SIG-M5 (cell line): ENCODE measurements at places on chromosomes 6 and 20.

- DNase-seq: no peak
Observed at GRCh38 chr6:38239719-38240451, 399.8 kb downstream of the BTBD9 start.

- DNase-seq: no peak
Observed at GRCh38 chr6:12715437-12715836, 1.1 kb upstream of the PHACTR1 start.

DNA sequence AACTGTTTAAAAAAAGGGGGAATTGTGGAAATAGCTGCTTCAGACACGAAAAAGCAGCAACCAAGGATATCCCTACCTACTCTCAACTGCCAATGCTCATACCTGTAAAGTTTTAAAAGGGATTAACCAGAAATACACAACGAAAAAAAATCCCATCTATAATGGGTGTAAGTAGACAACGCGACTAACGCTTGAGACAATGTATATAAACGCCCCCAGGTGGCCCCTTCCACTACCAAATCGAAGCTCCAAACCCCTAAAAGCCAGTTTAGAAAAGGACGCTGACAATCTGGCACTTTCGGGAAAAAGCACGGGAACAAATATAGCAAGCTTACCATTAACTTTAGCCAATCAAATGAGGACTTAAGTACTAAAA lies 94.5 kb upstream of the BTN3A2 start:
- no peak for DNase-seq

DNA sequence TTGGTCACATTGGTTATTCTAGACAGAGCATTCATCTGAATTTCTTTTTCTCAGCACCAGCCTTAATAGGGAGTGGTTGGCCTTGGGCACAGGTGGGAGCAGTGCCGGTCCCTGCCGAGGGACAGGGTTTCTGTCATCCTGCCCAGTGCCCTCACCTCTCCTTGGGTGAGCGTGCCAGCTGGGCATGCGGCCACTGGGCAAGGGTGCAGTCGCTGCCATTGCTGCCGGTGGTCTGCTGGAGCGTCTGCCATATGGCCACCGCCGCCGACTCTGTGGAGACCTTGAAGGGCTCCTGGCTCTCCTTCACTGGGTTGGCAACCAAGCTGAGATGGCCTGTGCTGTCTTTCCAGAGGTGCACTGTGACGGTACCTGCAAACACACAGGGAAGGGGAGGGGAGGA lies 16.4 kb upstream of the UQCC2 start:
- DNase-seq: no peak

DNA sequence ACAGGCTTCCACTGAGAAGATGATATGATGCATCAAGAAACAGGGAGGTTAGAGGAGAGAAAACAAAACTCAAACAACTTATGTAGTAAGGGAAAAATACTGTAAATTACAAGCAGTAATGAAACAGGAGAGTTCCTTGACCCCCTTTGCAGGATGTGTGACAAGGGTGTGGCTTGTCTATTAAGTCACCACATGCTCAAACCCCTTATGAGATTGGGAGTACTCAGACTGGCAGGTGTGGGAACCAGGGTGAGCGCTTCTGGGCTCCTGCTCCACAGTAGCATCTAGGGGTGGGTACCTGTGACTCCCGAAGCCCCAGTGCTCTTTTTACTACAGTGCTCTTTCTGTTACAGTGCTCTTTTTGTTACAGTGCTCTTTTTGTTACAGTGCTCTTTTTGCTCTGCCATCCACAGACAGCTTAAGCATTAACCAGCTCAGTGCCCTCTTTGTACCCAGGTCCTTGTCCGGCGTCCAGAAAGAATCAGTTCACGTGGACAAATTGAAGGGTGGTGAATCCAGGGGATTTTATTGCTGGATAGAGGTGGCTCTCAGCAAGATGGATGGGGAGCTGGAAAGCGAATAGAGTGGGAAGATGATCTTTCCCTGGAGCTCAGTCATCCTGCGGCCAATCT lies 28.7 kb downstream of the OLIG3 start:
- DNase-seq: no peak

GRCh38 chr20:47272893-47273590 lies 83.5 kb downstream of the ZMYND8 start:
- DNase-seq: no peak

GRCh38 chr6:105644073-105644489 lies 241.2 kb upstream of the PREP start:
- no peak for DNase-seq

DNA sequence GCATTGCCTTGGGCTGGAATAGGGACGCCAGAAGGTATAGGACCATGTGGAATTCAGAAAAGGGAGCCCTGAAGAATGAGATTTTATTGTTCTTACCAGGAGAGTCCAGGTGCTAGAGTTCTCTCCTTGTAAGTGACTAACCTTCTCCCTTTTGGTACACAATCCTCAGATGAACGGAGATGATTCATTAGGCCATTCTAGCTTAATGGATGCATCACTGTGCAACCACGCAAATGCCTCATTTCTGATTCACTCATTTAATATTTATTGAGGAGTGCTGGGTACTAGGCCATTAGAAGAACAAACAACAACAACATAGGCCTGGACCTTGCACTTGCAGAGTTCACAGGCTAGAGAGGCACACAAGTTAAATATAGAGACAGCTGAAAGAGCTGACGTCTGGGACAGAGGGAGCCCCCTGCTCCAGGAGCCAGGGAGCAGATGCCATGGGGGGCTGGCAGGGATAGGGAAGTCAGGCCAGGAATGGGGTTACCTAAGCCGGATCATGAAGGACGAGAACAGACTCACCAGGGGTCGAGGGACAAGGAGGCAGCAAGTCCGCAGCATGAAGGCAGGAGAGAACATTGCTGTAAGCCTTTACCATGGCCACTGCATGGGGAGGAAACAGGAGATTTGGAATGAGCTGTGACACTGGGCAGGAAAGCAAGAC lies 179.5 kb upstream of the AKAP12 start:
- DNase-seq: no peak

DNA sequence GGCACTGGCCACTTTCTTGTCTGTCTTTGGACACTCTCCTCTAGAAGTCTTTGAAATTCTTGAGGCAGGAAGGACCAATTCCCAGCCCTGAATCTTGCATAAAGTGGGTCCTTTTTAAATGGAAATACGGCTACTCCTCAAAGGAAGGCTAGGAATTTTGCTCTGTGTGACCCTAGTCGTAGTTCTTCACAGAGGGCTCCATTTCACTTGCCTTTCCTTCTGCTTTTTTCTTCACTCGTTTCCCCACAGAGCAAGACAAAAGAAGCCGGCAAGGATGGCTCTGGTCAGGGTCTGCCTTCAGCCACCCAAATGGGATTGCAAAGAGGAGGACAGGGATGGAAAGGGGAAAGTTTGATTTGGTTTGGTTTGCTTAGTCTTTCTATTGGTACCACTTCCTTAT lies 25.8 kb downstream of the HLA-E start:
- no peak for DNase-seq

DNA sequence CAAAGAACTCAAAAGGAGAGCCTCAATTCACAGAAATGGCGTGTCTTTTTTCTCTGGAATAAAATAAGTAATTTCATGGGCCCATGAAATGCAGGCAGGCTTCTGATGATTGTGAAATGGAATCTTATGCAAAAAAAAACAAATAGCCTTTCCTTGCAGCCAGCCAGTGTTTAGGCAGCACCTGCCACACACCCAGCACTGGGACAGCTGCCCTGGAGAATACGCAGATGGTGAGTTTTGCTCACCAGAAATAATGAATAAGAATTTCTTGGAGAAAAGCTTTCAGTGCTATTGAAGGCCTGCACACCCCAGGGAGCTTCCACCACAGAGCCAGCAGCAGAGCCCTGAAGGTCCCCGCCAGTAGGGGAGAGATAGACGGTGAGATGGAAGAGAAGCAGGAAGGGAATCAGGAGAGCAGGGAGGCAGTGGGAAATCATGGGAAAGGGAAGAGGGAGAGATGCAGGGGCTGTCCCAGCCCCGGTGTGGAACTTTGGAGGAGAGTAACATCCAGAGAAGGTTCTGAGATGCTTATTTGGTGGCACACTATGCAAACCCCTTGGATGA lies 54.9 kb downstream of the PXDC1 start:
- no peak for DNase-seq

- no peak for DNase-seq
Observed at GRCh38 chr20:59322585-59323454, 22.4 kb downstream of the EDN3 start.

DNA sequence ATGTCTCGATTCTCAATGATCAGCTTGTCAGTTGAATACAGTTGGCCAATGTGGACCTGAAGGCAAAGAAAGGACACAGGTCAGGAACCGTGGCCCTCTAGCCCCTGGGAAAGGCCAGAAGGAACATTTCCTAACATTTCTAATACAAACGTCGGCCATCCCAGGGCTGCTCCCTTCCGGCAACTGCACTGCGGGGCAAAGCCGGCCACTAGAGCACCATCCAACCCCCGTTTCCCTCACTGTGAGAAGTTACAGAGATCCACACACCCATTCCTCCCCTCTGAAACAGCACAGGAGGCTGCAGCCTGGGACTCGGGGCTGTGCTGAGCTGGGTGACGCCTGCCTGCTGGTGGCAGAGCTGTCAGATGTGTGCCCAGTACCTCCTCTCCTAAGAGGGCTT lies 24.3 kb downstream of the PPP1R3G start:
- no peak for DNase-seq

GRCh38 chr6:1131285-1132079 lies 180.4 kb upstream of the FOXQ1 start:
- DNase-seq: no peak
